Stomach (tissue), 19 donors: ENCODE measurements at places on chromosomes 2 and 18. TPM values are rescaled to one million over a fixed set of nuclear protein-coding genes. Genes with fewer than 3 reads are reported as not detected.

GRCh38 chr2:148479398-148479797 is 165.2 kb upstream of the EPC2 start:
- no peak for DNase-seq

RASGRP3 gene
- 6.9 TPM for polyA plus RNA-seq

DNA sequence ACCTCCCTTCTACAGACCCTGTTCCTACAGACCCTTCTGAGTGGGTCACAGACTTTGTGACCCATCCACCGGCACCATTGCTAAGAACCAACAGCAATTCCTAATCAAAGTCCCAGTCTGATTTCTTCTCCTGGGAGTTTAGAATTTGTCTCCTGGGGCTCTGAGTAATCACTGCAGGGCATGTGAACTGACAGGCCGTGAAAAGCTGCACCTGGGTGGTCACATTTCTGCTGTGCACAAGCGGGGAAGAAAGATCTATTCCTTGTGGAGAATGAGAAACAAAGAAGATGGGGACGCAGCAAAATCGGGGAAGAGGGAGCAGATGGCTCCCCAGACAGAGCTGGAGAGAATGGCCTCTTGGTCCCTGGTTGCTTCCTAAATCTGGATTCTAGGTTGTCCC is 151.0 kb downstream of the ARL4C start:
- no peak for DNase-seq

MOGAT1 gene
- polyA plus RNA-seq = not detected

DNA sequence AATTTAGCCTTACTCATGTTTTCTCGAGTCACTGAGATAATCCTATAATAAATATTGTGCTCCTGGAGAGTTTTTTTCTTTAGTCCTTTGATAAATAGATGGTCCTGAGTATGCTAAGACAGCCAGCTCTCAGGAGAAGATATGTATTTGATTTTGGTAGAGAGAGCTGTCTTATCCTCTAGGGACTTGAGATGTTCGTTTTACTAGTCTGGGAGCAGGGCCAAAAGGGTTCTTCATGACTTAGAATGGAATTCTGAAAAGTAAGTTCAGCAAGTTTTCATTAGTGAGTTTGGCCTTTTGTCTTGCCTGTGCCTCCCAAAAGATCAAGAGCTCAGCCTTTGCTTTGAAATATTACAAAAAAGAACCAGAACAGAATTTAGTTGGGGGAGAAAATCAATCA is 246.7 kb downstream of the BABAM2 start:
- no peak for DNase-seq

DNA sequence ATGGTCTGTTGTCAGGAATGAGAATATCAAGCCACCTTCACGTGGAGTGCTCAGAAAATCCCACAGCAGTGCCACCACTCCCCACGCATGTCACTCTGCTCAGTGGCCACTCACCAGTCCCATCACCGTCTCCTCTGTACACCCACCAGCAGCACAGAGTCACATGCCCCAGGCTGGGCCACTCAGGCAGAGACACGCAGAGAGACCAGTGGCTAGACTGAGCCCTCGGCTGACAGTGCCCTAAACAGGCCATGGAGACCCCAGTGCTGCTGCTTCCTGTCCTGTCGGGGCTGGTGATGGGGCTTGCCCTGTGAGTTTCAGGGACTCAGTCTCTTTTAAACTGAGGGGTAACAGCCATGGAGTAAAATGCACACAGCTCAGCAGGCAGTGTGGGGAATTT is 25.9 kb downstream of the ODC1 start:
- DNase-seq = no peak

GRCh38 chr2:69253611-69254301 is 133.3 kb downstream of the GFPT1 start:
- DNase-seq = no peak

GRCh38 chr18:42929181-42929580 is 186.3 kb downstream of the RIT2 start:
- DNase-seq = no peak
